Stimulated activated CD4-positive, alpha-beta T cell treated with anti-CD3 and anti-CD28 coated beads, Interleukin-15, amount 100 ng/mL, for 24 hours (primary cell): ENCODE measurements at places on chromosomes 5 and 9.

- no peak for DNase-seq
Measured at GRCh38 chr5:160799184-160799583, 52.8 kb downstream of the ATP10B start.

DNA sequence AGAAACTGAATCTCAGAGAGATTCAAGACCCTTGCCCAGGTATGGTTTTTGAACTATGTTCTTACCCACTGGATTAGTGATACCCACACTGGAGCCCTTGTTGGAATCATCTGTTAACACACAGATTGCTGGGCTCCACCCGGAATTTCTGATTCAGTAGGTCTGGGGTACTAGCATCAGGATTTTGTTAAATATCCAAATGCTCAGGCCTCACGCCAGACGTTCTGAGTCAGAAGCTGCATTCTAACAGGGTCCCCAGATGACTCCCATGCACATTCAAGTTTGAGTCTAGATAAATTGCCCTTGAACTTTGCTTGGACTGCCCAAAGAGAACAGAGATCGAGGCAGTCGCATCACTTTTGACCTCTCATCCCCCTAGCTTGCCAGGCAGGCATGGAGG lies 182.0 kb upstream of the WWC1 start:
- DNase-seq = no peak

GRCh38 chr5:159730285-159730684 lies 186.0 kb upstream of the ADRA1B start:
- no peak for DNase-seq

- no peak for DNase-seq
Measured at GRCh38 chr9:72322259-72322658, 42.7 kb downstream of the ZFAND5 start.

DNA sequence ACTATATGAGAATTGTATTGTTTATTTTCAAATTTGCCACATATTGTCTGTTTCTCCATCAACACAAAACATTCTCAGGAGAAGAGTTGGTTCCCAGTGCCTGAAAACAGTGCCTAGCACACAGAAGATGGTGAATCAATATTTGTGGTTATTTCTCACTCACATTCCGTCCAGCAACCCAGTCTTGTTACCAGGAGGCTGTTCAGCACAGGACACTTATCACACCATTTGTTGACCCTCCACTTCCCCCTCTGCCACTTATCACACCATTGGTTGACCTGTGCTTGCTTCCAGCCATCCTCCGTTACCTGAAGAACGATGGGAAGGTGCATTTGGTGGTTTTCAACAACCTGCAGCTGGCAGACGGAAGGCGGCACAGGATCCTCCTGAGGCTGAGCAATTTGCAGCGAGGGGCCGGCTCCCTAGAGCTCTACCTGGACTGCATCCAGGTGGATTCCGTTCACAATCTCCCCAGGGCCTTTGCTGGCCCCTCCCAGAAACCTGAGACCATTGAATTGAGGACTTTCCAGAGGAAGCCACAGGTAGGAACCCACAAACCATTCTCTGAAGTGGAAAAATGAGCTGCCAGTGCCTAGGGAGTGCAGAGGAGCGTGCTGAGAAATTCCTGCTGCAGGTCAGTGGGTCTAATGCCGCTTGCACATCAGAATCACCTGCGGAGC lies 20.5 kb downstream of the THBS4 start:
- DNase-seq = no peak
